ENCODE measurements at places on chromosomes 12 and 14.

DNA sequence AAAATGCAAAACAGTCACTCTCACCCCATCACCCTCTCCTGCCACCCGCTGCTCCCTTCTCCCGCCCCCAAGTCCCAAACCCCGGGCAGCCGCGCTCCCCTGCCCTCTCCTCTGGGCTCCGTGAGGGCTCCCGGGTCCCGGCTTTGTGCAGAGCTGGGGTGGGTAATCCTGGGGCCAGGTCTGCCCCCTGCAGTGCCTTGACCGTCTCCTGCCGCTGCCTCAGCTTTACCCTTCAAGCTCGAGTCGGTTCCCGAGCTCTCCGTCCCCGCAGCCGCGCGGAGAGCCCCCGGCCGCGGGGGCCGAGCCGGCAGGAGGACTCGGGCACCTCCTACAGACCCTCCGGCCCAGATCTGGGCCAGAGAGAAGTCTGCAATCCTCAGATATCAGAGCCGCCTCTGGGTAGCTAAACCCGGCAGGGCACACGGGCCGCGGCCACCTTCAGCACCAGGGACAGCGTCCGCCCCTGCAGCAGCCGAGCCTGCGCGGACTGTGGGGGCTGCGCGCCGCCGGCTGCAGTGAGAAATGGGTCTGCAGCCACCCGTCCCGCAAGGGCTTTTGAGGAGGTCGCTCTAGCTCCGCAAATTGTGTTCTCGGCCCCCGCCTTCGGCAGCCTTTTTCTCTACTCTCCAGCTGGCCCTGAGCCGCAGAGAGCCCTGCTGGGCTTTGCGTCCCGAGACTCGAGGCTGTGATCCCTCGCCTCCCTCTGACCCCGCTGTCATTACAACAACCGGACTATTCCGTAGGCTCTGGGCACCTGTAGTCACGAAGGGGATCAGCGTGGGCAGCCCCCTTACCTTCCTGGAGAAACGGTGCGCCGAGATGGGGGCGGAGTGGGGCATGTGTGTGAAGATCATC is 1.2 kb downstream of the PRMT8 start:
- DNase-seq = no peak

DNA sequence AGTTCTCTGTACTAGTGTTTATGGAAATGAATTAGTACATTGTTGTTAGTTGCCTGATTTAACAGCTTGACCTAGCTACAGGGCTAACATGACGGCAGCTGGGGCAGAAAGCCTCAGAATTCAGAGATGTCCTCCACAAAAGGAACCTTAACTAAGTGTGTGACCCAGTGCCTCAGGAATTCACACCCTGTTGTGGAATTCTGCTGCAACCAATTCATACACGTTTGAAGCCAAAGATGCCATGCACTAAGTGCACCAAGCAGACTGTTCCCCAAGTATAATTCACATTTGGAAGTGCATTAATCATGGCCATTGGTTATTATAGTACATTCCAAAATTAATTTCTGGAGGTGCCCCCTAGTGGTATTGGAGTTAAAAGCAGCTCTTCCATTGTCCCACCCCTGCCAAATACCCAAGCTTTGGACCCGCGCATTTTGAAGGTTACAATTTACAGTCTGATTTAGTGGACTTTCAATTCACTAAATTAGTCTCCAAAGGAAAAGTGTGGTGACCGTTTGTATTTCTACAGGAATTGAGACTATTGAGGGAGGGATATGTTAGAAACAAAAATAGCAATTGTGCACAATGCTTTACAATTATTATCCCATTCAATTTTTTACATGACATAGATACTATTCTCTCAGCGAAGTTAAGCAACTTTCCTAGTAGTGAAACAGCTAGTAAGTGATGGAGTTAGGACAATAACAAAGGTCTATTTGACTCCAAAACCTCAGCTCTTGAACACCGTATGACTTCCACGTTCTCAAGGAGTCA is 85.9 kb downstream of the PAX9 start:
- no peak for DNase-seq

GRCh38 chr14:80606347-80606772 is 335.2 kb downstream of the CEP128 start:
- no peak for DNase-seq

DNA sequence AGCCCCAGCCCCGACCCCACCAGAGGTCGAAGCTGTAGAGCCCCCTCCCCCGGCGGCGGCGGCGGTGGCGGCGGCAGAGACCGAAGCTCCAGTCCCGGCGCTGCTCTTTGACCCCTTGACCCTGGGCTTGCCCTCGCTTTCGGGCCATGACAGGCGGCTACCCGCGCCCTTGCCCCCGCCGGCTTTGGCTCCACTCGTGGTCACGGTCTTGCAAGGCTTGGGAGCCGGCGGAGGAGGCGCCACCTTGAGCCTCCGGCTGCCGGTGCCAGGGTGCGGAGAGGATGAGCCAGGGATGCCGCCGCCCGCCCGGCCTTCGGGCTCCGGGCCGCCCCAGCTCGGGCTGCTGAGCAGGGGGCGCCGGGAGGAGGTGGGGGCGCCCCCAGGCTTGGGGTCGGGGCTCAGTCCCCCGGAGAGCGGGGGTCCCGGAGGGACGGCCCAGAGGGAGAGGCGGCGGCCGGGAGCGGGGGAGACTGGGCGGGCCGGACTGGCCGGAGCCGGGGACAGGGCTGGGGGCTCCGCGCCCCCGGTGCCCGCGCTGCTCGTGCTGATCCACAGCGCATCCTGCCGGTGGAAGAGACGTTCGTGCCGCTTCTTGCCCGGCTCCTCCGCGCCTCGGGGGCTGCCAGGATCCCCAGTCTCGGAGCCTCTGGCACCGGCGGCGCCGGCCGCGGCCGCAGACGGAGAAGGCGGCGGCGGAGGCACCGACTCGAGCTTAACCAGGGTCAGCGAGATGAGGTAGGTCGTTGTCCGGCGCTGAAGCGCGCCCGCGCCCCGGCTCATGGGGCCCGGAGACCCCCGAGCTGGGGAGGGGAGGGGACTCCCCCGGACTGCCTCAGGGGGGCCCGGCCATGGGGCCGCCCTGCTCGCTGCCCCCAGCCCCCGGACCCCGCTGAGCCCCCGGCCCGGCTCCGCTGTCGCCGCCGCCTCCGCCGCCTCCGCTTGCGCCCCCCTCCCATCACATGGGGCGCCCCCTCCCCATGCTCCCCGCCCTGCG is 778 bp downstream of the AGAP2 start:
- no peak for DNase-seq

All from HCT116 (cell line).